ENCODE measurements at places on chromosomes 5 and 9.
A peak's percentile ranks its signal among the peaks of the same experiment; 100 is the strongest.

DNA sequence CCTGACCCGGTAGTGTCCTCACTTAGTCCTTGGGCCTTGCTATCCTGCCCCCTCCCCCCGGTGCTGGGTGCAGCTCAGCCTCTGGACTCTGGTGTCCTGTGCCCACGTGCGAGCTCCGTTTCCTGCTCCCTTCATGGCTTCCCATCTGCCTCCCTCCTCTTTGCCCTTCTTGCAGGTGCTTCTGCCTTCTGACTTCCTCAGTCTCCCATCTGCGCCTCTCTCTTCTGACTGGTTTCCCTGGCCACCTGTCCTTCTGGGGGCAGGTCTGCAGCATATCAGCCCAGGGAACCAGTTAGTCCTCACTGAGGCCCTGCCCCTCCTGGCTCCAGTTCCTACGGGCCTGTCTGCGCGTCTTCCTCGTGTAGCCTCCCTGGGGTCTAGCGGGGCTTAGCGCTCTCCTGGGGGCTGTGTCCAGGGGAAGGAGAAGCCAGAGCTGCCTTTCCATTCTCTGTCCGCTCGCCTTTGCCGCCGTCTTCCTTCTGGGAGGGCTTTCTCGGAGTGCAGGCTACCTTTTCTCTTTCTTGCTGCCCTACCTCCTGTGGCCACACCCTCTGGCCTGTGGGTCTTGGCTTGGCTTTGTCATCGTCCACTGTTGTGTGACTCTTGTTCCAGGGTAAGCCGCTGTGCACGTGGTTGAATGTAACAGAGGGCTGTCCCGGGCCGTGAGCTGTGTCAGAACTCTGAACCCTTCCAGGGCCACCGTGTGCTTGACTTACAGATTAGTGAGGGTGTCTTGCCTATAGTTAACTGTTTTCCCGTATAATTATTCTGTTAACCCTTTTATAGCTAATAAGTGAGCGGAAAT lies 51.8 kb downstream of the EHMT1 start:
- peak; percentile 32 for DNase-seq

DNA sequence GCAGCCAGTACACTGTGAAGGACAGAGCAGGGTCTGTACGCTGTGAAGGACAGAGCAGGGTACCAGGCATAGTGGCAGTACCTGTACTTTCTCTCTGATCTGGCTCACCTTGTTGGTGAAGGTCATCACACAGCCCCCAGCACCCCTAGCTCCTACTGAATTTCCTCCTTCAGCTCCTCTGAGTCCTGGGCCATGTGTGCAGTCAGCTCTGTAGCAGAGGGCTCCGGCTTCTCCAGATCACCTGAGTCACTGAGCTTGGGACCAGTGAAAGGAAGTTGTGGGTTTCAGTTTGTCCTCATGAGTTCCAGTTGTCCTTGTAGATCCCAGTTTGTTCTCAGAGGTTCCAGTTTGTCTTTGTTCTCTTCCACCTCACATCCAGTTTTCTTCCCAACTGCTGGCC lies 5.5 kb downstream of the NUDT2 start:
- DNase-seq, result no peak

DNA sequence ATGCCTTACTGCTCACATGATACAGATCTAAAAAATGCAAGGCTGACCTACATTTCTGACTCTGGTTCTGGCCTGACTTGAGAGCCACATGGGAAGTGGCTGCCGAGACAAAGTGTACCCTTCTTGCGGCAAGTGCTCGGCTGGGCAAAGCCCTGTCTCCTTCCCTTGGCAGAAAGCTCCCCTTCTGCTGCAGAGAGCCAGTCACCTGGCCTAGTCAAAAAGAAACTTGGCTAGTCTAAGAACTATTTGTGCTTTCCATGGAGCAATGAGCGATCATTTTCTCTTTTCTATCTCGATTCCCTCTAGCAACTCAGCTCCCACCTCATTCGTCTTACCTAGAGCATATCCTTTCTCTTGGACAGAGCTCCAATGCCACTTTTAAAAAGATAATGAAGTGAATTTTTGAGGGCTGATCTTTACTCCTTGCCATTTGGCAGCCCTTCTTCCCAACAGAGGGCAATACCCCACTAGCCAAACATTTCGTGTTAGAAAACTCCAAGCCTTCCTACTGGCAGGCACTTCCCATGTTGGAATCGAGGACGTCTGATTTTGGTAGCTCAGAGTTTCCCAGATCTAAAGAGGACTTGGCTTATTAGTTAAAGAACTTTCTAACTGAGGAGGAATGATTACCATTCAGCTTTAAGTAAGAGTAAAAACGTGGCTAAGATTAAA lies 108.1 kb upstream of the PRRC1 start:
- no peak for DNase-seq

GRCh38 chr9:37954581-37954981 lies 50.7 kb upstream of the SLC25A51 start:
- DNase-seq, result no peak

DNA sequence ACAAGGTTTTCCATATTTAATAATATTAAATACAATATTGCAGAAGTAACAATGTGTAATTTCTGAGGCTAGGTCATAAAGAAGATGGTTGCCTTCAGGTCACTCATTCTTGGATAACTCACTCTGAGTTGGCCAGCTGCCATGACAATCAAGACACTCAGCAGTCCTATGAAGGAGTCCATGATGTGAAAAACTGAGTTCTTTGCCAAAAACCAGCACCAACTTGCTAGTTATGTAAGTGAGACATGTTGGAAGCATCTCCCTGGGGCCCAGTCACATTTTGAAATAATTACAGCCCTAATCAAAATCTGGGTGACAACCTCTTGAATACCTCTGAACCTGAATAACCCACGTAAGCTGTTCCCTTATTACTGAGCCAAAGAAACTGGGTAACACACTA lies 453.2 kb downstream of the CDH18 start:
- no peak for DNase-seq

DNA sequence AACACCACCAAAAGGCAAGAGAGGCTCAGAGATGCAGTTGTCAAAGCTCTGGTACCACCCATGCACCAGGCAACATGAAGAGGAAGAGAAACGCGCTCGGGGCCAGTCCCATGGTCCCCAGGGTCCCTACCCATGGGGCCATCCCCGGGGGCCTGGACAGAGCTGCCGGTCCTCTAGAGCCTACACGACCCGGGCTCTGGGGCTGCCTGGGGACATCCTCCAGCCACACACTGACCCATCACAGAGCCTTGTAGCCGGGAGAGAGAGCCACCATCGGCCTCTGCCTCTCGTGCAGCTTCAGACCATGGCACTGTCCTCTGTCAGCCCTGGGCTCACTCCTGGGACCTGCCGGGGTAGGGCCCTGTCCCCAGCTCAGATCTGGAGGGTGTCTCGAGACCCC lies 23.7 kb downstream of the VAV2 start:
- no peak for DNase-seq

- DNase-seq, result no peak
Measured at GRCh38 chr9:94644543-94644942, 5.2 kb upstream of the FBP1 start.

DNA sequence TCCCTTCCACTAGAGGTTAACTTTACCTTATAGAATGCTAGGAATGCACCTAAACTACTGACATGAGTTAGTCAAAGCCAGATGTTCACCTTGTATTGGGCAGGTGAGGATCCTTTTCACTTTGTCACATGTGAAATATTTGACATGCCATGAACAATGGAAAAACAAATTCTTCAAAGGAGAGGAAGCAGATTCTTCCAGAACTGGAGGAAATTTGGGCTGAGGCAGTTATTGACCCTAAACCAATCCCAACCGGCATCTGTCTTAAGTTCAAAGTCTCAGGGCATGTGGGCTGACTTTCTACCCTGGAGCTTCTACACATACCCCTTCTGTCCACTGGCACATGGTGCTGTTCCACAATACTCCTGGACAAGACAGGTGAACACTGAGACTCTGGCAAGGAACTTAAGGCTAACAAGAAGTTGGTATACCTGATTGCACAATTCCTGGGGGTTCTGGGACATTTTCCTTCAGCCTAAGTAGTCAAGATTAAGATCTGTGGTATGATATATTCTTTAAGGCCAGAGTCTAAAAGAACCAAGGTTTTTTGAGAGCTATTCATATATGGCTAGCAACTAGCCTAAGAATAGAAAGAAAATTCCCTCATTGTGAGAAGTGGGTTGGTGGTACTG lies 2.6 kb downstream of the VLDLR start:
- no peak for DNase-seq

GRCh38 chr9:88005240-88005639 lies 30.9 kb upstream of the CDK20 start:
- DNase-seq, result no peak

GRCh38 chr5:124453221-124454051 lies 293.0 kb downstream of the ZNF608 start:
- DNase-seq, result no peak

- DNase-seq, result no peak
Measured at GRCh38 chr9:106535439-106535838, 327.5 kb upstream of the ZNF462 start.
